ENCODE measurements at places on chromosomes 6 and 20.

GRCh38 chr20:35297155-35297554 lies 4.9 kb upstream of the FAM83C start:
- DNase-seq, result peak; percentile 31

- DNase-seq, result no peak
These were observed 10.4 kb upstream of the PXDC1 start for GRCh38 chr6:3761989-3762270.

DNA sequence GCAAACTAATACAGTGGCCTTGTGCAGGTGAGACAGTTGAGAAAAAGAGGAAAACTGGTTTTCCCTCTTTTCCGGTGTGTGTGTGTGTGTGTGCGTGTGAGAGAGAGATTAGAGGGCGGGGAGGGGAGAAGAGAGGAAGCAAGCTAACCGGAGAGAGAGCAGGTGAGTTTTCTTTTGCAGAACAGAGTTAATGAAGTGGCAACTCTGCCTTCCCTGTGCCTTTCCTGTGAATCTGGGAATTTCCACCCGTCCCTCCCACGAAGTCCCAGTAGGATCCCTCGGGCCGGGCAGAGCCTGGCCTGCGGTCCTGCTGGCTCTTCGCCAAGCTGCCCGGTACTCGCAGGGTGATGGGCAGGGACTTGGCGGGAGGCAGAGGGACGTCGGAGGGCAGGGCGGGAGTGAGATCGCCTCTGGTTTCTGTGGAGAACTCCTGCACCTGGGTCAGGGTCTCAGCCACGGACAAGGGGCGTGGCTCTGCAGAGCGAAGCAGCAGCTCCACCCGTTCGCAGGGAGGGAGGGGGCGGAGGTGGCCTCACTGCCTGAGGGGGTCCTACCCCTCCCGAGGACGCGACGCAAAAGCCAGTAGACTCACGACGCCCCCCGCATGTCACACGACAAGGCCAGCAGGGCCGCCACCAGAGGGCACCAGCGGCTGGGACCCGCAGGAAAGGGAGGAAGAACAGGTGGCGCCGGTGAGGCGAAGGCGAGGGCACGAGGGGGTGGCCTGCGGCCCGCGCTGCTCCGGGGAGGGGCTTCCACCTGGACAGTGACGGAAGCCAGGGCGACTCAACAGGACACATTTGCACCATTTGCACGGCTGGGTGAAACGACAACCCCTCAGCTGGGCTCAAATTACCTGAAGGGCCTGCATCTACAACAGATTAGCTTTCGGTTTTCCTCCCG lies 51.2 kb upstream of the RNF182 start:
- peak; percentile 28 for DNase-seq

DNA sequence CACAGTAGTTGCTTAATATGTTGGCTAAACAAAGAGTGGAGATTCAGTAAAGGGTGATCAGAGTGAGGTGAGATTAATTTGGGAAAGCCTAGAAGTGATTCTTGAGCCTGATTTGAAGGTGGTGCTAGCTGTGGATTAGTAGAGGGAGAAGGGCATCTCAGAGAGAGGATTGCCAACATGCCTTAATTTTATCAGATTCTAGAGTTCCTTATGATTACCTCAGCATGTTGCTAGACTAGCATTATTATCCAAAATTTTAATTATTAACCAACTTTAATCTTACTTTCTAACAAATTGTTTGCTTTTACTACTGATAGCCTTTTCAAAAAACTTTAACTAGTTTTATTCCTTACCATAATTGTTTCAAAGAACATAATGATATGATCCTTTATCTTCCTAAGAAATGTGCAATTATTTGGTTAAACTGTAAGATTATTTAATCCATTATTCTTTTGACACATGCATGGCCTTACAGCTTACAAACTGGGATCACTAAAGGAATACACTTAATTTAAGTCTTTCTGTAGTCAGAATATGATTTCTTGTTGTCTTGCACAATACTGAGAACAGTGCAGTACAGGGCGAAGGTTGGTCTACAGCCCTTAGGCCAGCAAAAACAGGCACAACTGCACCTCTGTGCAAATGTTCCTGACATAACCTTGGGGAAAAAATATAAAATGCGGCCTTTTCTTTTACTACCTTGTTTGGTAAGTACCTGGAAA lies 88.9 kb downstream of the SLC16A10 start:
- DNase-seq, result no peak

DNA sequence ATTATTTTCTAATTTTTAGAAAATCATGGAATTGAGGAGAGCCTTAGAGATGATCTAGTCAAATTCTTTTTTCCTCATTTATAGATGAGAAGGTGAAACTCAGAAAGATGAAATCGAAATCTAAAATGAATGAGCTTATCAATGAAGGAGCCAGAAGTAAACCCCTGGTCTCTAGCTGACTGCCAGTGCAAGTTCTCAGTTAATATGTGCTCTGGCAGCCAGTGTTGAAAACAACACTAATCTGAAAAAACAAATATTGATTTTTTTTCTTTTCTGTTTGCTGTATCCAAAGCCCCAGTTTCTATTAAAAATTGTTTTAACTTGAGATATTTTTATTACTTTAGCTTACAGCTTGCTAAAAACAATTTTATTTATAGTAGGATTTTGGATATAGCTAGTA lies 21.5 kb upstream of the PBOV1 start:
- no peak for DNase-seq
